Kidney (tissue), 22 donors: ENCODE measurements at places on chromosomes 12 and 14. TPM values are rescaled to one million over a fixed set of nuclear protein-coding genes. Genes with fewer than 3 reads are reported as not detected.

GRCh38 chr12:113850309-113851056 lies 115.6 kb downstream of the RBM19 start:
- no peak for DNase-seq

GRCh38 chr12:57838594-57839302 lies 7.8 kb downstream of the CTDSP2 start:
- no peak for DNase-seq

GRCh38 chr14:91405241-91405721 lies 12.3 kb downstream of the CCDC88C start:
- DNase-seq = no peak

- DNase-seq = no peak
These were observed 16.3 kb downstream of the GLTP start for GRCh38 chr12:109863847-109864712.

Gene MMP17
- 3.2 TPM for total RNA-seq

Gene PAH
- 8.7 TPM for total RNA-seq
